Activated CD4-positive, alpha-beta T cell treated with anti-CD3 and anti-CD28 coated beads for 24 hours (primary cell): ENCODE measurements at places on chromosomes 12 and 14.

GRCh38 chr12:94807951-94808350 lies 157.6 kb upstream of the TMCC3 start:
- no peak for DNase-seq

GRCh38 chr12:38886931-38887330 lies 18.5 kb downstream of the CPNE8 start:
- DNase-seq = no peak

GRCh38 chr12:4202918-4203317 lies 70.6 kb upstream of the CCND2 start:
- no peak for DNase-seq

DNA sequence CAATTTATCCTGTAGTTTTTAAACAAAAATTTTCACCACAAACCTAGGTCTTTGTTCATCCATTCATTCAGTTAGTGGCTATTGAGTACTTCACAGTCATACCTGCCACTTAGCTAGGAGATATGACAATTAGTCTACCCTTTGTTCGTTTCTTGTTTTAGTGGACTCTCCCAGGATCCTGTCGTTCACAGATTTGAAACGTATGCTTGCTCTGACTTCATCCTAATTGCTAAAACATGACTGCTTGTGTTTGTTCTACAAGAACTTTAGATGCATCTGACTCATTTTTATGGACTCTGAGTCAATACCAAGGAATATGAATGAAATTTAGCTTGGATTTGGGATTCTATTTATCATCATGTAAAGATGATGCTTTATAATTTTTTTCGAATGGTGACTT lies 69.5 kb downstream of the TBC1D30 start:
- no peak for DNase-seq

GRCh38 chr12:128140551-128140950 lies 126.4 kb upstream of the TMEM132C start:
- no peak for DNase-seq

GRCh38 chr12:26000898-26001297 lies 42.4 kb downstream of the RASSF8 start:
- DNase-seq = no peak

GRCh38 chr12:131681257-131681620 lies 29.7 kb upstream of the SFSWAP start:
- no peak for DNase-seq

DNA sequence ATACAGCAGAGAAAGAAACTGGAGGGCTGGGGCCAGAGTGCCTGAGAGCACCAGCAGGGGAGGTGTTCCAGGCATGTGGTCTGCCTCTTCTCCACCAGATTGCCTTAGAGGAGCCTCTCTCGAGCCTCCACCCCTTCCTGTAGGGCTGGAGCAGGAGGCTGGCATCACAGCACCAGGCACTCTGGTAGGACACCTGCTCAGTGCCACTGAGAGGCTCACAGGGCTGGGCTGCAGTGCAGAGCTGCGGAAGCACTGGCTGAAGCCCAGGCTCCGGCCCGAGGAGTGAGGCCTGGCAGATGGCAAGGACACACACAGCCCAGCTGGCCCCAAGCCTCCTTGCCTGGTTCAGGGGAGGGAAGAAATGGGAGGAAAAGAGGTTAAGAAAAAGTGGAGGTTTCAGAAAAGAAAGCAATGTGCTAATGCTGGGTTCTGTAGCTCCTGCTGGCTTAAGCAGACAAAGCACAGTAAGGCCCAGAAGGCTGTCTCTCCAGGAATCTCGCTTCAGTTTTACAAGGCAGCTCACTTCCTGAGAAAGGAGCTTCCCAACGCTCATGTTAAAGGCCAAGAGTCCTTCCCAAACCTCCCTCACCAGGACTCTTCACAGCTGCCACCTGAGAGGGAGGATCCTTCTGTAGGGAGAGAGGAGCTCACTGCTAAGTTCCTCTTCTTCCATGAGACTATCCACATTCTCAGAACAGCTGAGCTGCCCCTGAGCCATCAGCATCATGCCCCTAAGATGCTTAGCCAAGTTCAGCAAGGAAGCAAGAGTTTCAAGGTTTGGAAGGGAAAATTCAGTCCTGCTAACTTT lies 23.8 kb downstream of the SPTB start:
- DNase-seq = no peak

DNA sequence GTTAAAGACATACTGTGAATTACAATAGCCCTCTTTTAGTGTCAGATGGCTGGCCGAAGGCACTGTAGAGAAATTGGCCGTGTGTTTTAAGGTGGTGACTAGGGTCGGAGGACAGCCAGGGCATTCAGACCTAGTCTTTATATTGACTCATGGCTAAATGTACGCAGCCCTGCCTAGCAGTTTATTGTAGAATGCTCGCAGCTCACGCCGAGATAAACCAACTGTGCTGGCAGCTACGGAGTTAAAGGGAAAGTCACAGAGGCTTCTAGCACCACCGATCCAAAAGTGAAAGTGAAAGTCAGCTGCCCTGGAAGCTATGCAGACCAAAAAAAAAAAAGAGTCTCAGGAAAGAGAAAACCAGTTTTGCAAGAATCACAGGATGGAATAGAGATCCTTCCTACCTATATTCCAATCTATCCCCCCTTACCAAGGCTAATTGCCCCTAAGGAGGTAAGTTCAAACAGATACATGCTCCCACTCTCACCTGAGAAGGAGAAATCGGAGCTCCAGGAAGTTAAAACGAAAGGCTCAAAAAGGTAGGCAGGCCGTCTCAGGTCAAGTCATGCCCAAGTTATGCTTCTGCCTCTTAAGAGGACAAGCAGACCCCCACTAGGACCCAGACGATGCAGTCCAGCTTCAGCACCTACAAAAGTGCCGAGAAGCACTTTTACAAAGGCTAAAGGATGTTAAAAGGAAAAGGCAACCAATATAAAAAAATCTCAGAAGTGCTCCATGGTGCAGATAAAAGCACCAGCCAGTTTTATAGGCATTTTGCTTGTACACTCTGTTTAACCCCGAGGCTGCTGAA lies 24.8 kb downstream of the KLRK1 start:
- peak; percentile 18 for DNase-seq

GRCh38 chr14:24274101-24274543 lies 2.7 kb upstream of the RABGGTA start:
- peak; percentile 49 for DNase-seq

DNA sequence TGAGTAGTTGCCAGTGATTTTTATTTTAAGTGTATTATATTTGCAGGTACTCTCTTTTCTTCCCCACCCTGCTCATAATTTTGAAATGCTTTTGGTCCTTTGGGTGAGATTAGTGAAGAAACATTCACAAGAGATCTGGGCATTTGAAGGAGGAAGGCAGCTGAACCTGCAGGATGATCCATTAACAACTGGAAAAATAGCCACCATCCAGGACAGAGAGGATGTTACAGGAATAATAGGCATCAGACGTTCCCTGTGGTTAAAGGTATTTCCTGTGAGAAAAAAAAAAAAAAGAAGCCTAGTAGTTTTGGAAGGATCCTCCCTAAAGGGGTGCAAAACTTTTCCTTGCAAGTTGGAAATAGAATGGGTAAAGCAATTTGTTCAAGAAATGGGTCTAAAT lies 145.3 kb downstream of the SLC38A4 start:
- DNase-seq = no peak

- DNase-seq = no peak
These were observed 1.7 kb downstream of the ORAI1 start for GRCh38 chr12:121628037-121628436.

GRCh38 chr14:97413966-97414717 lies 617.0 kb downstream of the VRK1 start:
- no peak for DNase-seq

DNA sequence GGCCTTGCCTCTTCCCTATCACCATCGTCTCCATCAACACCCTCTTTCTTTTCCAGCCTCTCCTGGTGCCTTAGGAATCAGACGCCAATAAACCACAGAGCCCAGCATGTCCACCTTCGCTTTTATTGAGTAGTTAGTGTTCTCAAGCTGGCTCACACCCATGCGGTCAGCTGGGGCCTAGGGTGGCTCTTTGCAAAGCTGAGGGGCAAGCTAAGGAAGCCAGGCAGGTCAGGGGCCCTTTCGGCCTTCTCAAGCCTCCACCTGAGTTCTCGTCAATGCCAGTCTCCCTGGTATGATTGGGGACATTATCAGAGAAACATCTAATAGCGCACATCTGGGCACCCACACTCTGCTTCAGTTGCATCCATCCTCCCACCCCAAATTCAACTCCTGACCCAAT lies 737 bp upstream of the TEX52 start:
- DNase-seq = no peak

- DNase-seq = no peak
These were observed 21.7 kb upstream of the ST8SIA1 start for GRCh38 chr12:22356231-22356630.

DNA sequence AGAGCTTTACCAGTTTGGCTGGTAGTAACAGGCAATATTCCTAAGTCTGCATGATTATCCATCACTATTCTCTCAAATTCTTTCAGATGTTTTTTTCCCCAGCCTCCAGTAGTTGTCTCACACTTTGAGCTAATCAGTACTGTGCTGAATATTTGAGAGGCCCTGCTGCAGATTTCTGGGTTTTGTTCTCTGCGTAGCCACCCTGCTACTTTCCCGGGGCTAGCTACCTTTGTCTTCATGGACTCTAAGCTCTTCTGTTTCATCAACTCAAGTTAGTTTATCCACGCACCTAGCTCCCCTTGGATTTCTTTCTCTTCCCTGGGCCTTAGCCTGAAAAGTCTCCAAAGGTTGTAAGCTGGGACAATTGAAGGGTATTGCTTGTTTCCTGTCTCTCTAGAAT lies 73.0 kb downstream of the FUT8 start:
- no peak for DNase-seq
